CD4-positive, alpha-beta T cell (primary cell): ENCODE measurements at places on chromosomes 1 and 21. TPM values are rescaled to one million over a fixed set of nuclear protein-coding genes. Genes with fewer than 3 reads are reported as not detected.

DNA sequence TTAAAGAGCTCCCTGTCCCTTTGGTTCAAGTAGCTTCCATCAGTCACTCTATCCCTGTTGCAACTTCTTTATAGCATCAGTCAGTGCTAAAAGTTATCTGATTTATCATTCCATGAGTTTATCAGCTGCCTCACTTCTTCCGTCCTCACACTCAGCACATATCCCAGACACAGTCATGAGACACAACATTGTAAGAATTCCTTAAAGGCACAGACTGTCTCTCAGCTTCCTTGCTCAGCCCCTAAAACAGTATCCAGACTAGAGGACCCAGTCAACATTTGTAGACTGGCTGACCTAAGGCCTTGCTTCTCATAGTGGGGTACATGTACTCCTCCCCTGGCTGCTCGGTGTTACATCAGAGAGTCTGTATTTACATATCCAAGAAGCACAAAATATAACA lies 164.9 kb upstream of the ADGRL2 start:
- H3K4me1 ChIP-seq, result no peaks in the 10 kb centered on the region
- no peaks in the 10 kb centered on the region for H3K27me3 ChIP-seq
- H3K27ac ChIP-seq, result no peak overlapping the region
- no peaks in the 10 kb centered on the region for H3K36me3 ChIP-seq
- no peak overlapping the region for H3K4me3 ChIP-seq

DNA sequence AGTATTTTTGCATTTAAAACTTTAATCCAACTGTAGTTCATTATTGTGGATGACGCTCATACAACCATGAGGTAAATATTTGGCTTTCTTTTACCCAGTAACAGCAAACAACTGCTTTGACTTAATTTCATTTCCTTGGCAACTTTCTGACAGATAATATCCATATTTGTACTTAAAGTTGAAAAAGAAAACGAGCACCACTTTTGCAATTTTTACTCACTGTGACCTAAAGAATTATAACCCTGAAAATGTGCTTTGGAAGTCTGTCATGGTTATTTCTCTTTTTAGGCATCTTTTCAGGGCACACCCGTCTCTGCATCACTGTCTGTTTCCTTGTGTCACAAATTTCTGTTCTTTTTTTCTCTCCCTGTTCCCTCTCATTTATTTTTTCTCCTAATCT lies 918 bp upstream of the CD2 start:
- H3K4me1 ChIP-seq, result peaks cover 18% of the 10 kb centered on the region
- no peaks in the 10 kb centered on the region for H3K27me3 ChIP-seq
- peak overlapping the region; percentile 81 for H3K27ac ChIP-seq
- H3K4me3 ChIP-seq, result no peak overlapping the region
- H3K36me3 ChIP-seq, result peaks cover 5% of the 10 kb centered on the region

- H3K4me1 ChIP-seq, result no peaks in the 10 kb centered on the region
- H3K27me3 ChIP-seq, result no peaks in the 10 kb centered on the region
- no peak overlapping the region for H3K4me3 ChIP-seq
- no peaks in the 10 kb centered on the region for H3K36me3 ChIP-seq
- DNase-seq, result no peak
Observed at GRCh38 chr1:31112266-31112935, 46.9 kb upstream of the PUM1 start.

DNA sequence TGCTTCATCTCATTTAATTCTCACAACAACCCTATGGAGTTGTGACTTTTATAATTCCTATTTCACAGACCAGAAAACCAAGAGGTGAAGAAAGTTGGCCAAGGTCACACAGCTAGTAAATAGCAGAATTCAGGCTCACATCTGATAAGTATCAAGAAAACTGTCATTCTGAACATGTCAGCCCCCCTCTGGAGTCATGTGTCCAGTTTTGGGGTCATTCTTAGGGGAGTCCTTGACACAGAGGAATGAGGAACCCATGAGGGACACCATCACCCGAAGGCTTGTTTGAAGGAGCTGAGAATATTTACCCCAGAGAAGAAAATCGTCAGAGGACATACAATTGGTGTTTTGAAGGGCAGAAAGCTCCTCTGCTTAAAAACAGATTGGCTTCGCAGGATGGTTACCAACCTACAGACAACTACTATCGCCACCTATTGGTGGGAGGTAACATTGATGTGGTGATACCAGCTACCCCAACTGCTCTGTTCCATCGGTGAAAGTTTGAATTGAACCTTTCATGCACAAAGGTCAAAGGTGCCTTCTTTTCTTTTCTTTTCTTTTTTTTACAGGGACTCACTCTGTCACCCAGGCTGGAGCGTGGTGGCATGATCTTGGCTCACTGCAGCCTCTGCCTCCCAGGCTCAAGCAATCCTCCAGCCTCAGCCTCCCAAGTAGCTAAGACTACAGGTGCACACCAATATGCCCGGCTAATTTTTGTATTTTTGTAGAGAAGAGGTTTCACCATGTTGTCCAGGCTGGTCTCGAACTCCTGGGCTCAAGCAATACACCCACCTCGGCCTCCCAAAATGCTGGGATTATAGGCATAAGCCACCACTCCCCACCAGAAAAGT lies 31.3 kb downstream of the NCMAP start:
- H3K27ac ChIP-seq, result no peak overlapping the region
- no peak overlapping the region for H3K4me3 ChIP-seq
- peaks cover 3% of the 10 kb centered on the region for H3K4me1 ChIP-seq
- no peaks in the 10 kb centered on the region for H3K27me3 ChIP-seq
- DNase-seq, result peak; percentile 11

- H3K4me3 ChIP-seq, result no peak overlapping the region
- H3K27me3 ChIP-seq, result peaks cover 6% of the 10 kb centered on the region
- H3K27ac ChIP-seq, result no peak overlapping the region
- no peak for DNase-seq
- H3K36me3 ChIP-seq, result no peaks in the 10 kb centered on the region
- no peaks in the 10 kb centered on the region for H3K4me1 ChIP-seq
Observed at GRCh38 chr1:7048395-7048794, 263.1 kb downstream of the CAMTA1 start.

GRCh38 chr1:230905733-230906132 lies 37.4 kb upstream of the C1orf198 start:
- DNase-seq, result no peak
- no peak overlapping the region for H3K27ac ChIP-seq
- no peaks in the 10 kb centered on the region for H3K27me3 ChIP-seq

- no peak overlapping the region for H3K27ac ChIP-seq
- H3K36me3 ChIP-seq, result no peaks in the 10 kb centered on the region
- H3K27me3 ChIP-seq, result peaks cover 10% of the 10 kb centered on the region
- no peaks in the 10 kb centered on the region for H3K4me1 ChIP-seq
- no peak overlapping the region for H3K4me3 ChIP-seq
Observed at GRCh38 chr1:30337324-30337620, 386.1 kb downstream of the MATN1 start.

- DNase-seq, result no peak
- H3K4me3 ChIP-seq, result no peak overlapping the region
- no peak overlapping the region for H3K27ac ChIP-seq
- H3K36me3 ChIP-seq, result no peaks in the 10 kb centered on the region
- peaks cover 4% of the 10 kb centered on the region for H3K27me3 ChIP-seq
Observed at GRCh38 chr1:181919542-181919941, 142.0 kb downstream of the ZNF648 start.

DNA sequence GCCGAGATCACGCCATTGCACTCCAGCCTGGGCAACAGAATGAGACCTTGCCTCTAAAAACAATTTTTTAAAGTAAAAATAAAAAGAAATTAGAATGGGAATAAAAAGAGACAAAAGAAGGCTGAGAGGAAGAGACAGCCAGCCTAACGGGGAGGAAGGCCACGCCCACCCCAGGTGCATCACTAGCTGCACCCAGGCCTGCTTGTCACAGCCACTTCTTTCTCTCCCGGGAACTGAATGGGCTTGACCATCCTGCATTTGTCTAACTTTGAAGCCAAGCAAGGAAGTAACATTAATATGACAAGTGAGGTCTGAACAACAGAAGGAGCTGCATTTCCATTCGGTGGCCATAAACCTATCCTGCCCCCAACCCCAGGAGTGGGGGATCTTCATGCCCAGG lies 20.8 kb upstream of the EFNA1 start:
- no peak for DNase-seq
- no peak overlapping the region for H3K27ac ChIP-seq
- H3K4me3 ChIP-seq, result no peak overlapping the region
- H3K36me3 ChIP-seq, result no peaks in the 10 kb centered on the region

DNA sequence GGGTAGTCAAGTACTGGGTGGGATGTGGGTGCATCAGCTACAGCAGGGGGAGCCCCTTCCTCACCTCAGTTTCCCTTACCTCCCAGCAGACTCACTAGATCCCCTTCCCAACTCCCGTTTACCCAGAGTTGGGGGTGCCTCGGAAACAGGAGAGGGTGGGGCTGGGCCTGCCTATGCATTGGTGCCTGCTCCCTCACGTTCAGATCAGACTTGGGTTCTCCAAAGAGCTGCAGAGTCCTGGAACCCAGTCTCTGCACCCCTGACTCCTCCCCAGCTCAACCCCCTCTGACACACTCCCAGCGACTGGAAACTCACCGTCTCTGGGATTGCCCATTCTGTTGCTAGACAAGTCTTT lies 6.0 kb downstream of the FOXO6 start:
- no peak overlapping the region for H3K4me3 ChIP-seq
- H3K4me1 ChIP-seq, result peaks cover 29% of the 10 kb centered on the region
- H3K27ac ChIP-seq, result no peak overlapping the region

DNA sequence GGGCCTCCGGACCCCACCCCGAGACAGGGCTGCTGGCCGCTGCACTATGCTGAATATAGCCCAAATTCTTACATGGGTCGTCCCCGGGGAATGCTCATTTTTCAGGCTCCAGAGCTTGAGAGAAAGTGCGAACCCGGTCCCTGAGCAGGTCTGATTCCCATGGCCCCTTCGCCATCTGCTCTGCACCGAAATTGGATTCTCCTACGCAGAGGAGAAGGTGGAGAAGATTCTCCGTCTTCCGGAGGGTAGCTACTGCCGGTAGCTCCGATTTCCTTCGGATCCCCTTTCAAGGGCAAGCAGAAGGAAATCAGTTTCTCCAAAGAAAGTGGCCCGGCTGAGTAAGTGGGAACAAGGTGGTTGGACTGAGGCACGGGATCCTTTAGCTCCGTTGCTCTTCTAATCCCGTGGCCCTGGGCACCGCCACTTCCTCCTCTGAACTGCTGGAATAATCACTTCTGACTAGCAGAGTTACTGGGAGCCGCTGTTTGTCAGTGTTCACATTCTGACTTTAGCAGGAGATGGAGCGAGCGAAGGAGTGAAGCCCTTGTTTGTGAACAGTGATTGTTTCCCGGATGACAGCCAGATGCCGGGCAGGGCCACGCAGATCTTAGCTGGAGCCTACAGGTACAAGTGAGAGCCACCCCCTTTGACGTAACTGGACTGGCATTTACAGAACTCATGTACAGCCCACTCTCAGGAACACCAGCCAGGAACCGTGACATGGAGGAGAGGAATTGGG lies 1.1 kb upstream of the ZNF496 start:
- H3K4me1 ChIP-seq, result peaks cover 19% of the 10 kb centered on the region

GRCh38 chr1:12016182-12016581 lies 3.1 kb upstream of the MIIP start:
- no peak overlapping the region for H3K4me3 ChIP-seq
- no peaks in the 10 kb centered on the region for H3K27me3 ChIP-seq
- H3K4me1 ChIP-seq, result peaks cover 15% of the 10 kb centered on the region
- H3K36me3 ChIP-seq, result peaks cover 16% of the 10 kb centered on the region
- no peak overlapping the region for H3K27ac ChIP-seq

DNA sequence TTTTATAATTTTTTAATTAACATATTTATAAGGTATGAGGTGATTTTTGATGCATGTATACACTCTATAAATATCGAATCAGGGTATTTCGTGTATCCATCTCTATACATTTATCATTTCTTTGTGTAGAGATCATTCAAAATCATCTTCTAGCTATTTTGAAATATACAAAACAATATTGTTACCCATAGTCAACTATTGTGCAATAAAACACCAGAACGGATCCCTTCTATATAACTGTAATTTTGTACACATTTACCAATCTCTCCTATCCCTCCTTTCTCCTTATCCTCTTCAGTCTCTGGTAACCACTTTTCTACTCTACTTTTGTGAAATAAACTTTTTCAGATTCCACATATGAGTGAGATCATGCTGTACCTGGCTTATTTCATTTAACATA lies 1459.6 kb downstream of the MRPL39 start:
- H3K36me3 ChIP-seq, result no peaks in the 10 kb centered on the region
- DNase-seq, result no peak
- no peak overlapping the region for H3K27ac ChIP-seq
- H3K27me3 ChIP-seq, result no peaks in the 10 kb centered on the region

DNA sequence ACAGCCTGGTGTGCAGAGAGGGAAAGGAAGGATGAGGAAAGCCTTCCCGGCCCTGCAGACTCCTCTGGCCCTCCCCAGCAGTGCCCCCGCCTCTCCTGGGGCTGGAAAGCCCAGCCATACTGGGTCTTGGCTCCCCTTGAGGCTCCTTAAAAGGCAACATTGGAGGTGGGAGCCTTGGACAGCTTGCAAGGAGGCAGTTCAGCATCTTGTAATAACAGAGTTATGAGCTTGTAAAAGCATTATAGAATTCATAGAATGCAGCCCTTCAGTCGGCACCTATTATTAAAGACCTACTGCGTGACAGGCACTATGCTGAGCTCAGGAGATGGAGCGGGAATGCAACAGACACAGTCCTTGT lies 4.2 kb downstream of the TINAGL1 start:
- H3K27me3 ChIP-seq, result peaks cover 8% of the 10 kb centered on the region
- no peaks in the 10 kb centered on the region for H3K36me3 ChIP-seq
- no peak overlapping the region for H3K27ac ChIP-seq
- no peak for DNase-seq

DNA sequence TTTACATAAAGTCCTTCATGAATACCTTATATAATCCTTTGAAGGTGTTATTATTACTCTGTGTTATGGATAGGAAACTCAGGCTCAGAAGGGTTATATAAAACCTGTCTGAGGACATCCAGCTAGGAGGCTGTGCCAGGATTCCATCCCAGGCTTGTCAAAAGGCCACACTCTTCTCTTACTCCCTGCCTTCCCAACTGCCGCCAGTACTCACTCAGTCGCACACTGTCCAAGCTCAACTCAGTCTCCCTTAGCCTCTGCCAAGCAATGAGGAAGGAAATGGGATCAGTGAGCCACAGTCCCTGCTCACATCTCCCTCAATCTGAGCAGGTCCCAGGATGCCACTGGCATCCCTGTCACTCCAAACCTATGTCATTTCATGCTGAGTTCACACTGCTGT lies 94.4 kb downstream of the NAV1 start:
- DNase-seq, result no peak
- no peaks in the 10 kb centered on the region for H3K27me3 ChIP-seq
- no peak overlapping the region for H3K27ac ChIP-seq
- H3K36me3 ChIP-seq, result no peaks in the 10 kb centered on the region

GRCh38 chr1:243587823-243588560 lies 262.1 kb downstream of the AKT3 start:
- no peak overlapping the region for H3K4me3 ChIP-seq
- H3K4me1 ChIP-seq, result no peaks in the 10 kb centered on the region
- H3K27me3 ChIP-seq, result no peaks in the 10 kb centered on the region
- H3K27ac ChIP-seq, result no peak overlapping the region
- peaks cover 11% of the 10 kb centered on the region for H3K36me3 ChIP-seq

- peaks cover 10% of the 10 kb centered on the region for H3K4me1 ChIP-seq
- H3K36me3 ChIP-seq, result no peaks in the 10 kb centered on the region
- peaks cover 56% of the 10 kb centered on the region for H3K27me3 ChIP-seq
- no peak within 1 kb of the TSS for H3K4me3 ChIP-seq
Observed at GRCh38 chr1:111989531-111990025, at the start of gene KCND3. Gene KCND3 (minus strand): TSS chr1:111989668.

RAVER2 gene
- total RNA-seq, result 1.0 TPM

LCE1C gene
- total RNA-seq, result not detected

CEP350 gene
- total RNA-seq, result 51.4 TPM

ILDR2 gene
- total RNA-seq, result 0.67 TPM

PADI2 gene
- total RNA-seq, result 0.25 TPM

GRIK3 gene
- not detected for total RNA-seq

UQCRH gene
- total RNA-seq, result 101 TPM

LRRC71 gene
- not detected for total RNA-seq

PRAMEF5 gene
- not detected for total RNA-seq

TRIM17 gene
- total RNA-seq, result 0.73 TPM

ARHGEF10L gene
- total RNA-seq, result 0.22 TPM

C4BPB gene
- total RNA-seq, result 2.1 TPM
